ENCODE measurements at places on chromosomes 3 and 15.

DNA sequence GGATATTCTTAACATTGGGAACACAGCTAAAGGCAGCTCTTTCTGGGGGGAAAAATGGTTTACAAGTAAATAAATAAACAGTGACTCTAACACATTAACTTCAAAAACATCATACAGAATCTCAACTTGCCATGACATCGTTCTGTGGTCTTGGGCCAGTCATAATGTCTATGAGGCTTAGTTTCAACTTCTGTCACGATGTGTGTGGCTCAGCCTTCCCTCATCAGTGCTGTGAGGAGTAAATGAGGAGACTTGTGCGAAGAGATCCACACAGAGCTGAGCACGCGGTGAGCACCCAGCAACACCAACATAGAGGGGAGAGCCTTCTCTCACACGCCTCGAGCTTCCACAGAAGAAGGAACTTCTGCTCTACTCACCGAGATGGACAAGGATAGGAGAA, 49.0 kb downstream of the DZIP1L start:
- no peak for DNase-seq

DNA sequence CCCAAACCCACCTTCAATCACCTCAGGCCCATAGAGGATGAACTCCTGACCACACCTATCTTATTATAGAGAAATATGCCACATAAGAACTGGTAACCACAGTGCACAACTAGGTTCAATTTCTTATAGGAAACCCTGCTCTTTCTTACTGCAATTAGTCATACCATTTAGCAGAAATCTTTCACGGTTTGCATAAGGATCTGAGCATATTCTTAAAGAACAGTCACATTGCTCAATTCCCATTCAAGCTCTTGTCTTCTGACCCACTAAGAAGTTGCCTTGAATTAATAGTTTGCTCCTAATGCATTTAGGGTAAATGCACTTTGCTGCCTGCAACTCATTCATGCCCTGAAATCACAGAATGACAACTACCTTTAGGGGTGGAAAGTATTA, 9.2 kb downstream of the ERC2 start:
- no peak for DNase-seq

GRCh38 chr3:186933816-186934215, 3.5 kb downstream of the ST6GAL1 start:
- DNase-seq, result no peak

- no peak for DNase-seq
These were observed 309.8 kb upstream of the MANF start for GRCh38 chr3:51075221-51075775.

DNA sequence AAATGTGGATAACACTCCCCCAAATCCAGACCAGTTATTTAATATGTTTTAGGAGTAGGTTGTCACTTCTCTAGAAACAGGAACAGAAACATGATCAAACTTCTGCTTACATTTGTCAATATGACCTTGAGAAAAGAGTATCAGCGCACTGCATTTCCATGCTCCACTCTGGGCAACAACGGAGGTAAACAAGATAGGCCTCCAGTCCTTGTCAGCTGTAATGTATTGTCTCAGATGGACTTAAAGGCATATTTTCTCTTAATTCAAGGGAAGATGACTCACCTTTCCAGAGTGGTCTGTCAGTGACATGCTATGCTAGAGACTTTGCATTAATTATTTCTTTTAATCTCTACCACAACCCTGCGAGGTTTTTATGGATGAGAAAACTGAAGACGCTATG, 51.6 kb upstream of the TCF12 start:
- DNase-seq, result no peak

- peak; percentile 12 for DNase-seq
These were observed 155.1 kb upstream of the FRMD4B start for GRCh38 chr3:69540706-69541581.

- peak; percentile 93 for DNase-seq
These were observed 83.6 kb upstream of the XCR1 start for GRCh38 chr3:46110701-46111493.

All from fibroblast of mammary gland (primary cell).